GM04504 (cell line): ENCODE measurements at places on chromosomes 11 and 22.

GRCh38 chr22:31841078-31841827, 87.4 kb downstream of the DEPDC5 start:
- DNase-seq: no peak

- no peak for DNase-seq
These were observed 12.1 kb upstream of the KCTD17 start for GRCh38 chr22:37039466-37039865.

- DNase-seq: no peak
These were observed 34.4 kb upstream of the RASD2 start for GRCh38 chr22:35506259-35506570.

GRCh38 chr22:49155770-49156580, 671.7 kb downstream of the BRD1 start:
- DNase-seq: no peak

DNA sequence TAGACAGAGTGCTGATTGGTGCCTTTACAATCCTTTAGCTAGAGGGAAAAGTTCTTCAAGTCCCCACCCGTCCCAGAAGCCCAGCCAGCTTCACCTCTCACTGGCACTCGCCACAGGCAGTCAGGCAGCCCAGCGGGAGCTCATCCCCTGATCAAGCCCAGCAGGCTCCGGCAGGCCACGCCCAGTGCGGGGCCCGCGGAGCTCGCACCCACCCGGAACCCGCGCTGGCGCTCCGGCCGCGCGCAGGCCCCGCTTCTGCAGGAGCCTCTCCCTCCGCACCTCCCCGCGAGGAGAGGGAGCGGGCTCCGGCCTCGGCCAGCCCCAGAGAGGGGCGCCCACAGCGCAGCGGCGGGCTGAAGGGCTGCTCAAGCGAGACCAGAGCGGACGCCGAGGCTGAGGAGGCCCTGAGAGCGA, 202.4 kb upstream of the PDGFD start:
- DNase-seq: no peak

DNA sequence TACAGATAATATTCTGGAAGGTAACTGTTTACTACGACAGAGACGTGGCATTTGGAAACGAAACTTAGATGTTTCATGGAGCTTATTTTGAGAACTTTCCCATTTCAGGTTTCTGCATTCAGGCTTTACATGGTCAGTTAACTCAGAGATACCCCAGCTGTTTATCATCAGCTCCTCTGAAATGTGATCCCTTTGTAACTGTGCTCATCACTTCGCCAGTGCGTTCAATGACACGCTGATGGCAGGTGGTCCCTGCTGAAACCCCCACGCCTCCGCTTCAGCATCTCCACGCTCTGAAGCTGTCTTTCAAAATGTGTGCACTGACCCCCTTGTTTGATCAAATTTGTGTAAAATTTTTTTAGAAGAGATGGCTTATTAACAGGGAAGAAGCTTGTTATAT, 30.5 kb downstream of the ALG12 start:
- DNase-seq: no peak

DNA sequence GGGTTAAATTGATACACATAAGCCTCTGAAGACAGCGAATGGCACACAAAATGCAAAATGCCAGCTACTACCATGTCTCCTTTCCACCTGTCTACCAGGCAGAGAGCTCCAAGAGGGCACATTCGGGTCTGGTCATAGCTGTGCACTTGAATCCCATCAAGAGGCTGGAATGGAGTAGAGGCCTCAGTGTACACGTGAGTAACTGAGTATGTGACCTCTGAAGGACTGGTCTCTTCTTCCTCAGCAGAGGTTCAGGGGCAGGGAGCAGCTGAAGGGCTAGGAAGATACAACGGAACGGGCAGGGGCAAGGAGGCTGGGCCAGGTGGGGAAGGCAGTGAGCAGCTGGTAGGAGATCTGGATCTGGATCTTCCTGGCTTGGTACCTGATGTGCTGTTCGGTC, 56.3 kb upstream of the PHOX2A start:
- DNase-seq: no peak

DNA sequence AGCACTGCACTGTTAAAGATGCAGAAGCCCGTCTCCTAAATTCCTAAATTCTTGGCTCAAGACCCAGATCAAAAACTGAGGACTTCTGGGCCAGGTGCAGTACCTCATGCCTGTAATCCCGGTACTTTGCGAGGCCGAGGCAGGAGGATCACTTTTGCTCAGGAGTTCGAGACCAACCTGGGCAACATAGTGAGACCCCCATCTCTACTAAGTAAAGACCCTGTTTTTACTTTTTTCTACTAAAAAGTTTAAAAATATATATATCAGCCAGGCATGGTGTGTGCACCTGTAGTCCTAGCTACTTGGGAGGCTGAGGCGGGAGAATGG, 29.7 kb downstream of the PDGFB start:
- DNase-seq: no peak

DNA sequence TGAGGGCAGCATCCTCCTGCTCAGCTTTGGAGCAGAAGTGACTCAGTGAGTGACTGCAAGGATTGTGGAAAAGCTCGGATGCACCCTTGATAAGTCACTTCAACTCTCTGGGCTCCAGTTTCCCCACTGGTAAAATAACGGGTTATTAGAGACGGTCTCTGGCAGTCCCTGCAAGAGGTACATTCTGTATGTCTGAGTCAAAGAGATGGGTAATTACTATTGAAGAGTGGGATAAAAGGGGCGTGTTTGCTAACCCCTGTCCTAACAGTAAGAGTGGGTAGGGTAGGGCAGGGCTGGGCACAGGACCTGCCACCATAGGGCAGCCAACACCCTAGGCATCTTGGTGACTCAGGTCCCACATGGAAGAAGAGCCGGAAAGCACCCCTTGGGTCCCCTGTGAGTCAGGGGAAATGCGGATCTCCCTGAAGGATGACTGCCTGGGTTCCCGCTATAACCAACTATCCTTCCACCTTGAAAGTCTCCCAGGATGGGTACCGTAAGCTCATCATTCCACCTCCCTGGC, 7.3 kb upstream of the AHNAK start:
- DNase-seq: no peak

DNA sequence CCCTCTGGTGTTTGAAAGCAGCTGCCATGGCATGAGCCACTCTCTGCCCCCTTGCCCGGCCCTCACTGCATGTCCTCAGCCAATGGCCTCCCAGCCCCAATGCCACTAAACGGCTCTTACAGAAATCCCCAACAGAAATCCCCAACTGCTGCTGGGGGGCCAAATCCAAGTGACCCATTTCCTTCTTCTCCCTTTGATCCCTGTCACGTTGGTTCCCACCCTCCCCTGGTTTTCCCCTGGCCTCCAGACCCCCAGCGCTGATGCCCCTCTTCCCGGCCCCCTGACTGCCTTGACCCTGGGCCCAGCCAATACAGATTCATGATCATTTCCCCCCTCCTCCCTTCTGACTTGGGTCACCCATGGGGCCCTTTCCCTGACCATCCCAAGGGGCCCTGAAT, 30.9 kb downstream of the IGLL1 start:
- no peak for DNase-seq

DNA sequence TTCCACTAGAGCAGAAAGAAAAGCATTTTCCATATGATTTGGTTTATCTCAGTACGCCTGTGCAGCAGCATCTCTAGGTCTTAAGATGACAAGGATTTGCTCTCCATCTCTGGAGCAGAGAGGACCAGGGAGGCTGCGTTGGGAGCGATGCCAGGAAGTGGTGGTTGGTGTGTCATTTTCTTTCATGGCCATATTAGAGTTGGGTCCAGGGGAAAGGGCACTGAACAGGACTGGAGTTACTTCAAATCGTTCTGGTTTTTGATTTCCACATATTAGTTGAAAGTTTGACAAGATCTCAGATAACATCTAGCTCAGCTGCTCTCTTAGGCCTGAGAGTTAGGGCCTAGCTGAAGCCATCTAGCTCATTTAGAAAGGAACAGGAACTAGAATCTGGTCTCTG, 157.7 kb downstream of the ADAMTS15 start:
- DNase-seq: no peak

DNA sequence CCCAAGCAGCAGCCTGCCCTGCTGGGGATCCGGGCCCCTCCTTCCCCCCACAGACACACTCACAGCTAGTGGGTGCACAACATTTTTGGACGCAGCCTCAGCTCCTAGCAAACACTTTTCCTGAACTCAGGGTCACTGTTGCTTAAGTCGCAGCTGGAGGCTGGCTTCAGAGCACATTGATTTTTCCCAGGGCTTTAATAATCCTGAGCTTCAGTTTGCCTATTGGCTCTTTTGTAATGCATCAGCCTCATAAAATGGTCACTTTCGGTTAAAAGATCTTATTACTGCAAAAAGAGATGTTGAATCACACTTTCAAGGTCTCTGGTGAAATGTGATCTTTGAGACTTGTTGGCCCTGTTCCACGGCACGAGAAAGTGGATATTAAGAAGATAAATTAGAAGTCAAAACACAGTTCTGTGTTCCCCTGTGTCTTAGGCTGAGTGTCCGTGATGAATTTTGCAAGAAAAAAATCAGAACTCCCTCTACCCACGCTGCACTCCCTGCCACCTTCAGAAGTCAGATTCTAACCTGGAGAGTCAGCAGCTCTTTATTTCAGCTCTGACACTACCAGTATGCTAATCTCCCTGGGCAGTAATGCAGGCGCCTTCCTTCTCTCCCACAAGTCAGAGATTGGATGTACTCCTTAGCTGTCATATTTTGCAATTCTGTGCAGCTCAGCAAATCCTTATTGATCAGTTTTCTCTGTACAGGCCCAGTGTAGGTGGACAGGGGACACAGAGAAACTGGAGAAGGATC, 158.2 kb upstream of the E2F8 start:
- peak; percentile 76 for DNase-seq

GRCh38 chr22:39415506-39415905, 15.9 kb downstream of the TAB1 start:
- no peak for DNase-seq

GRCh38 chr11:86360775-86361395, 13.8 kb upstream of the CCDC81 start:
- peak; percentile 20 for DNase-seq

DNA sequence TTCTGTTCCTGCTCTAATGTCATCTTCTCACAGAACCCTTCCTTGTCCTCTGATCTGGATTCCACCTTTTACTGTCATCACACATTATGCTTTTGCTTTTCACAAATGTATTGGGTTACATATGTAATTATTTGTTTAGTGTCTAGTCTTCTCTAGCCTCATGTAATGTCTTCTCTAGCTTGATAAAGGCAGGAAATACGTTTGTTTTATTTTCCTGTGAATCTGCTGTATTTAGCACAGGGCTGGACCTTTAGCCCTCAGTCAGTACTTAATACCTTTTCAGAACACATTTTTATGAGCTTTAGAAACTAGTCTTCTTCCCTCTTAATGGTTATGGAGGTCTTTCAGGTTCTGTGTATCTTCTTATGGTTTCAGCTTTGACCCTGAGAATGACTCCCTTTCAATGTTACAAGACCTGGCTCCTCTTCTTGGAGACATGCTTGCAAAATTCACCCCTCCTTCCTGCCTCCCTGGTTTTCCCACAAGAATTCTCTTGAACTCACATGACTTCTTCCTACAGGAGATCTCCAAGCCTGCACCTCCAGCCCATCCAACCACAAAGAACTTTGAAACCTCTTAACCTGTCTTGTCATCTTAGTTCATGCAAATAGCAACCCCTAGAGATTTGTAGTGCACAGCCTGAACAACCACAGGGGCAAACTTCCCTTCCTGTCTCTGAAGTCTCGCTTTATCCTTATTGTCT, 132.7 kb upstream of the DDI1 start:
- DNase-seq: no peak

GRCh38 chr11:106231591-106231990, 154.1 kb downstream of the AASDHPPT start:
- peak; percentile 20 for DNase-seq

- DNase-seq: no peak
These were observed 558 bp downstream of the TSPAN4 start for GRCh38 chr11:843086-843734.

GRCh38 chr11:119445850-119446249, 22.9 kb upstream of the THY1 start:
- no peak for DNase-seq

DNA sequence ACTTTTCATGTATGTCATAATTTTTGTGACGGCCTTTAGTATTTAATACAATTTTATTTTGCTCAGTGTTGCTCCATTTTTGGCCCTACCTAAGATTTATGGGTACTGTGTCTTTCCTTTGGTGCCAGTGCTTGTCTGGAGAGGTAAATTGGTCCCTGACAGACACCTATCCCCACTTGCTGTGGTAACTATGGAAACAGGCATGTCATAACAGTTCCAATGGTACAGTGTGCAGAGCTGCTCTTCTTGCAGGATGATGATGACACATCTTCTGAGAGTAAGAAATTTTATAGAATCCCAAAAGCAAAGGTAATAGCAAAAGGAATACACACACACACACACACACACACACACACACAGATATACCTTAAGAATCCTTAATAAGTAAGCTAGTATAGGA, 118.5 kb downstream of the ELP4 start:
- no peak for DNase-seq

DNA sequence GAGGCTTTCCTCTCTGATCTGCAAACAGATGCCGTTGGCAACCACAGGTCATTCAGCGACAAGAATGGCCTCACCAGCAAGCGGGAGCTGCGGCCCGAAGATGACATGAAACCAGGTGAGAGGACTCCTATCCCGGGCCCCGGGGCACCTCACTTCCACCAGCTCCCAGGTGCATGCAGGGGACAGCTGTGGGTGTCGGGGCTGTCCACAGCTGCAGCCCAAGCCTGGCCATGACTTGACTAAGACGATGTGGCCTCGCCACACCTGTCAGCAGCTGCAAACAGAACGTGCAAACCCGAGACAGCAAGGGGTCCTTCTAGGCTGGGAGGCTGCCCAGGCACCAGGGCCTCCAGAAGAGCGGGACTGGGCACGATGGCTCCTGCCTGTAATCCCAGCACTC, 3.6 kb downstream of the GAL start:
- no peak for DNase-seq

DNA sequence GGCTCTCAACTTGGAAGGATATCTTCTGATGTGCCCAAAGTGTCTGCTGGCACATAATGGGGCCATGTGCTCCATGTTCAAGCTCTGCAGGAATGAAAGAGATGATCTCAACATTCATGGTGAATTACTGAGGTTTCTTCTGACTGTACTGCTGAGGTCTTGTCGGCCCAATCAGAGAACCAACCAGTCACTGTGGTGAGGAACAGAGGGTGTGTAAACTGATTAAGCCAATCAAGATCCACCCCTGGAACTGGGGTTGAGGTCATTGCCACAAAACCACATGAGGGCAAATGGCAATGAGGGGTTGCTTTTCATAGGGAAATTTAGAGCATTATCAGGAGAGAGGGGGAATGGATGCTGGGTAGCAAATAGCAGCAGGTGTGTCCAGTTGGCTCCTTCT, 152.3 kb upstream of the RAG2 start:
- DNase-seq: no peak

GRCh38 chr22:40504285-40505249, 132.0 kb downstream of the MRTFA start:
- DNase-seq: no peak

GRCh38 chr11:33672273-33672672, 28.4 kb downstream of the C11orf91 start:
- no peak for DNase-seq

GRCh38 chr11:12111549-12112520, 1.4 kb downstream of the MICAL2 start:
- DNase-seq: no peak
